ENCODE measurements at places on chromosomes 11 and 22.

DNA sequence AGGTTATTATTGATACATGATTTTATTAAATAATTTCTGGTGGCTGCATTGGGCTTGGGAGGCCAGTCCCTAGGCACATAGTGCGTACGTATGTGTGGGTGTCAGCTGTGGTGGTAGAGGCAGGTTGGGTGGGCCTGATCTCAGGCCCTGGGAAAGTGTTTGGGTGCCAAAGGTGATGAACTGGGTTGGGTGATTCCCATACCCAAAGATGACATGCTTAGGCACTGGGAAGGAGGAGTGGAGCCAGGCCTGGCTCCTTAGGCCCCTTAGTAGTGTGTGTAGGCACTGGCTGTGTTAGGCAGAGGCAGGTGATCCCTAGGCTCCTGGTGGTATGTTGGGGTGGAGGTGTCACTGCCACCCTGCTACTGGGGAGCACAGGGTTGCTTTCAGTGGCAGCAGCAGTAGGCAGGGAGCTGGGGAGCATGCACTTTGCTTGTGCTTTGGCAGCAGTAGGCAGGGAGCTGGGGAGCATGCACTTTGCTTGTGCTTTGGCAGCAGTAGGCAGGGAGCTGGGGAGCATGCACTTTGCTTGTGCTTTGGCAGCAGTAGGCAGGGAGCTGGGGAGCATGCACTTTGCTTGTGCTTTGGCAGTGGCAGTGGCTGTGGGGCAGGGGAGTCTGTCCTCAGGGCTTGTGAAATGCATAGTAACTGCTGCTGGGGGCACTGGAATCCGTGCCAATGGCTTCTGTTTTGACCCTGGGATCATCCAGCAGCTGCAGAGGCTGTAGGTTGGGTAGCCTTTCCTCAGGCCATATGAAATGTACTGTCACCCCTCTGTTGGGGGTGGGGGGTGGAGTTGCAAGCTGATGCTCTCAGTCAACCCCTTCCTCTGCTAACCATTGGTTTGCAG lies 84.4 kb downstream of the RRM1 start:
- no peak for DNase-seq

DNA sequence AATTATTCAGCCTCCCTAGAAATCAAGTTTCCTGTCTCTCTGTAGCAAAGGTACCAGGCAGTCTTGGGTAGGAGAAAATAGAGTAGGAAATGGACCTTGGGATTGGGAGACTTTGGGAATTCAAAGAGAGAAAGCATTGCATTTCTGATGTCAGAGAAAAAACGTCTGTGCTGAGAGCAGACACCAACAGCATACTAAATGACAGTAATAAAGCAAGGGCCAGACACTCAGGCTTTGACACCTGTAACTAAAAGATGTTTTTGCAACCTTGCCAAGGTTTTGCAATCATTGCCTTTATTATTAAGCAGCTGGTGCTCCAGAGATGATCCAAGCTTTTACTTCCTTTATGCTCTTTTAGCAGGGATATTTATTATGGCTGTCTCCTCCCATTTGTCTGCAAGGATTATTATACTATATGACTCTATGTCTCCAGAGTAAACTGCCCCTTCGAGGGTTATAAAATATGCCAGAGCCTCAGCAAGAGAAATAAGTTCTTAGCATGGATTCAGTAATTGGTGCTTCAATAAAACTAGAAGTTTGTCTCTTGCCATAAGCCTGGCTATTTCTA lies 85.2 kb upstream of the GRAMD1B start:
- DNase-seq = no peak

DNA sequence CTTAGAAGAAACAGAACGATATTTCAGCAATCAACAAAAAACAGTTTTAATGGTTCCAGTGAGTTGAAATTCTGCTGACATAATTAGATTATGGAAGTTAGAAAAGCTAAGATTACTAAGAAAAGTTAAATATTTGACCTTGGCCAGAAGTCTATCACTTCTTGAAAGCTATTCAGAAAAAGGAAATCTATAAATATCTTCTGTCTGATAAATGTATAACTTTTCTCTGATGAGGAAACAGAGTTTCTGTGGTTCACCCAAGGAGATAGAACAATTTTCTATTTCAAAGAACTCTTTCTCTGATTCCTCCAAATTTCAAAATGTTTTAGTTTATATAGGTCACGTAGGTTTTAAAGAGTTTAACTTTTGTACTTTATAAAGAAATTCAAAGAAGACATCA lies 438.4 kb upstream of the CHORDC1 start:
- no peak for DNase-seq

DNA sequence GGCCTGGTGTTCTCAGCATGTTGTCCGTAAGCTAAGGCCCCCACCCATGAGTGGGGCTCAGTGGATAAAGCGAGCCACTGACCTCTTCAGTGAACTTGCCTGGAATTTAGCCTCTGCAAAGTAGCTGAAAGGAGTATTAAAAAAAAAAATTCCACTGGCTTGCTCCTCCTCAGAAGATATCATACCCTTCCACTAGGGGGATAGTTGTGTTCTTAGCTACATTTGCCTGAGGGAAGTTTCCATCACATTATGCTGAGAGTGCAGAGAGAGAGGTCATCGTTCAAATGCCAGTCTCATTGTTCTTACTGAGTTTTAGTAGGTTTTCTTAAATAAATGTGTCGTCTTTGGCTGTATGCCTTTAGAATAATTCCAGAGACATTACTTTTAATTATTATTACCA lies 879.7 kb downstream of the JRKL start:
- no peak for DNase-seq

GRCh38 chr11:35978183-35978582 lies 34.3 kb downstream of the LDLRAD3 start:
- DNase-seq = no peak

DNA sequence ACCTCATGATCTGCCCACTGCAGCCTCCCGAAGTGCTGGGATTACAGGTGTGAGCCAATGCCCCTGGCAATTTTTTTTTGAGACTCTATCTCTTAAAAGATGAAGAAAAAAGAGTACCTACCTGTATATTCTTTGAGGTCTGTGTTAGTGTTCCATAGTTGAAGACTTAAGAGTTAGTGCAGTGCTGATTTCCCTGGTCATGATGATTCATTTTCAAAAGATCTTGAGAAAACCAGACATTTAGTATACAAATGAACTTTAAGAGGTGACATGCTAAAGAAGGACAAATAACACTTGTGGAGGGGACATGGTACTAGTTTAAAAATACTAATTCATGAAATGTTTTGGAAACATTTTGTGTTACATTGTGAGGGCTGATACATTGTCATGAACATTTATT lies 17.7 kb downstream of the CBL start:
- no peak for DNase-seq

- DNase-seq = no peak
Measured at GRCh38 chr11:72410956-72411355, 23.4 kb downstream of the CLPB start.

DNA sequence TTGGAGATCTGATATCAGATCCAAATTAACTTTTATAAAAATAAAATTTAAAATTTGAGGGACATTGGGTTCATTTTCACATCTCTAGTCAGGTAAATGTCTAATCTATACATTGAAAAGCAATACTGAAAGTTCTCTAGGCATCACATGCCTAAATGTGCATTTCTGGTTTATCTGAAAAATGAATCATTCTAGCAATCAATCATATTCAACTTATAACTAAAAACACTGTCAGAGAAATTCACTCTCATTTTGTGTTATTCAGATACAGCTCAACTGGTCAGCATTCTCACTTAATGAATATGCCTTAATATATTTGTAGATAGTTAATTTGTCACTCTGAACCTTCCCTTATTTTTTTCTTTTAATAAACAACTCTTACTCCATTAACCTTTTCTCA lies 243.2 kb downstream of the CASP12 start:
- no peak for DNase-seq

- no peak for DNase-seq
Measured at GRCh38 chr11:12188548-12189317, 78.3 kb downstream of the MICAL2 start.

- no peak for DNase-seq
Measured at GRCh38 chr11:125375146-125375545, 120.9 kb downstream of the FEZ1 start.

GRCh38 chr22:49297286-49297870 lies 530.3 kb downstream of the BRD1 start:
- no peak for DNase-seq
